Progenitor cell of endocrine pancreas (in vitro differentiated cells): ENCODE measurements at places on chromosomes 6 and 20. TPM values are rescaled to one million over a fixed set of nuclear protein-coding genes. Genes with fewer than 3 reads are reported as not detected.
A peak's percentile ranks its signal among the peaks of the same experiment; 100 is the strongest.

GRCh38 chr6:96621983-96622382 lies 59.1 kb downstream of the FHL5 start:
- DNase-seq = no peak

GRCh38 chr6:129342243-129342642 lies 367.7 kb downstream of the ARHGAP18 start:
- DNase-seq = no peak

GRCh38 chr6:56065408-56065807 lies 182.0 kb downstream of the COL21A1 start:
- no peak for DNase-seq

GRCh38 chr6:26033941-26034354 lies 53.3 kb upstream of the HFE start:
- no peak for DNase-seq

GRCh38 chr20:9068841-9069663 lies at the start of gene PLCB4:
PLCB4 (plus strand) TSS chr20:9069087; CDS start chr20:9307815, 238,728 bp downstream.
- peak; percentile 47 for DNase-seq

DNA sequence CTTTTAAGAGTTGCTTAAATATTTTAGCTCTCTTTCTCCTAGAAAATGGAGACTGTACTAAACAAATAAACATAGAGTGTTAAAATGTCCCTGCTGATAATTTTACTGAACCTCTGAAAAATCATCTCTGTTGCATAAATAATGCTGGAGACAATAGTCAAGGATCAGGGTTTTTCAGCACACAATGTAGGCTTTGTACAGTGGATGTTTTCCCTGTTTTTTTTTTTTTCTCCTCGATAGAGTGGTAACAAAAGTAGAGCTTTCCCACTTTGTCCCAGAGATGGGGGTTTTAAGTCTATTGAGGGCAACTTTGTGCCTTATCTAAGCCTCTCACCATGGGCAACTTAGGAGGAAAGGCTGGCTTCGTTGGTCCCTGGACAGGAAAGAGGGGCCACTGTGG lies 222.6 kb upstream of the HDDC2 start:
- no peak for DNase-seq

DNA sequence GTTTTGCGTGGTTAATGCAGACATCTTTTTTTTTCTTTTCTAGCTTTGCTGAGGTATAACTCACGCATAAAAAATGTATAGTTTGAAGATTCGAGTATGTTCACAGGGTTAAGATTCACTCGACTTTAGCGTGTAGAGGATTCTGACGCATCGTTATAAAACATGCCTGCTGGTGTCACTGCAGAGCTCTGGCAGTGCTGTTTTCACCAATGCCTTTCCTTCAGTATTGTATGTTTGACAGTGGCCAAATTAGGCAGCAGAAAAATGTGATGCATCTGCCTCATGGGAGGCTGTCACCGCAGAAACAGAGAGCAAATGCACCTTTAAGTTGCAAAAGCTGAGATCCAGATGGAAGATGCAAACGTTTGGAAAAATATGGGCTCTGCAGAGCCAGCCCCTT lies 18.0 kb upstream of the SIRPB2 start:
- DNase-seq = no peak

DNA sequence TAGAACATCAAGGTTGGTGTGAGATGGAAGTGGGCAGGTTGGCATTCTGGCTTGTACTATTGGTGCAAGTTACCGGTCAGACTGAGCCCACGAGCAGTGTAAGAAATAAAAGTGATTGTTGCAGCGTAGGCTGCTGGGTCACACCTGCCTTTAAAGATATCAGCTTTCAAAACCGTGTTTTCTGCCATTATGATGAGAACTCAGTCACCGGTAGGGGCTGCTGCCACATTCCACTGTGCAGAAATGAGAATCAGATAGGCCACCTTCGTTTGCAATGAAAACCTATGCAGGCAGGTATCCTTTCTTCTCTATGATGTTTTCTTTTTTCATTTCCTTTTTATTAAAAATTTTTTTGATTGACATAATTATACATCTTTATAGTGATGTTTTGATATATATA lies 168.5 kb downstream of the MYLK4 start:
- no peak for DNase-seq

GRCh38 chr6:150345781-150346180 lies 23.0 kb upstream of the IYD start:
- no peak for DNase-seq

DNA sequence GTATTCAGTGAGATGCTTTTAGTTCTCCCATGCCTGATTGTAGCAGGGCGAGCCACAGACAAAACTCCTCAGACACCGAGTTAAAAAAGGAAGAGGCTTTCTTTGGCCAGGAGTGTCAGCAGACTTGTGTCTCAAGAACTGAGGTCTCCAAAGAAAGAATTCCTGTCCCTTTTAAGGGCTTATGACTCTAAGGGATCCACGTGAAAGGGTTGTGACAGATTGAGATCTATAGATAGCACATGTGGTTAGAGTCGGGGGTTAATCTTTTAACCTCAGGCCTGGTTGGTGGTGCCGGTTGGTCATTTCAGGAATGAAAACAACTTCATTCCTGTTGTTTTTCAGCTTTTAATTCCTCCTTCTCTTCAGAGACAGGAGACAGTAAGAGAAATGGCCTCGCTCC lies 168.8 kb upstream of the GRIK2 start:
- DNase-seq = no peak

GRCh38 chr20:5528261-5528660 lies 211.5 kb upstream of the PROKR2 start:
- no peak for DNase-seq

DNA sequence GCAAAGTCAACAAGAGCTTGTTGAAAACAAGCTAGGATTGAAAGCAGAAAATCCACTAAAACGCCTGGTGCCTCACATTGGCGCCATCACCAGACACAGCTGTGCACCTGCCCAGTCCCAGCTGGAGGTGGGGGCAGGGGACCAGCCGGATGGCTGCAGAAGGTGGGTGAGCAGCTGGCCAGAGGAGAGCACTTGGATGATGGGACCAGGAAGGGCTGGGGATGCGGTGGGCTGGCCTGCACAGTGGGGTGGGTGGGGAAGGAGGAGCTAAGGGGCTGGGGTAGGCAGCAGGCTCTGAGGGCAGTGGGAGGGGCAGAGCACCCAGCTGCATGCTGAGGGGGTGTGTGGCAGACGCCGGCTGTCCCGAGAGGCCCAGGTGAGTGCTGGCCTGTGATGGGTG lies 7.1 kb downstream of the CABLES2 start:
- DNase-seq = no peak

GRCh38 chr20:62834967-62835730 lies 18.3 kb downstream of the COL9A3 start:
- DNase-seq = no peak

- no peak for DNase-seq
Observed at GRCh38 chr6:170232186-170233002, 58.5 kb downstream of the DLL1 start.

- no peak for DNase-seq
Observed at GRCh38 chr6:158026901-158027589, 45.4 kb downstream of the SYNJ2 start.

- no peak for DNase-seq
Observed at GRCh38 chr6:166815629-166816028, 140.7 kb downstream of the RNASET2 start.

GRCh38 chr6:37783025-37783855 lies 36.3 kb upstream of the ZFAND3 start:
- DNase-seq = no peak

- DNase-seq = no peak
Observed at GRCh38 chr6:31113861-31114540, 599 bp upstream of the PSORS1C1 start.

DNA sequence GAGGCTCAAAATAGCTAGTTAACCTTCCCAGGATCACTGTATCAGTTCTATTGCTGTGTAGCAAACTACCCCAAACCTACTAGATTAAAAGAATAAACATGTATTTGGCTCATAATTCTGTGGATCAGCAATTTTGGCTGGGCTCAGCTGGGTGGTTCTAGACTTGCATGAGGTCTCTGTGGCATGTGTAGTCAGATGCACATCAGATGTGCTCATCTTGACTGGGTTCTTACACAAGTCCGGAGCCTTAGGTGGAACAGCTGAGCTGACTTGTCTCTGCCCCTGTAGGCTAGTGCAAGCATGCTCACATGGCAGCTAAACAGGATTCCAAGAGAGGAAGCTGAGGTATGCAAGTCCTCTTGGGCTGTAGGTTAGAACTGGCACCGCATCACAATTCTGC lies 173.2 kb upstream of the PRND start:
- no peak for DNase-seq

- no peak for DNase-seq
Observed at GRCh38 chr6:169950558-169950957, 199.1 kb downstream of the ERMARD start.

GRCh38 chr20:47038566-47039560 lies 144.2 kb downstream of the EYA2 start:
- no peak for DNase-seq

GRCh38 chr20:36339646-36340592 lies 33.8 kb downstream of the DLGAP4 start:
- DNase-seq = no peak

- no peak for DNase-seq
Observed at GRCh38 chr6:72081871-72082270, 195.5 kb downstream of the RIMS1 start.

- no peak for DNase-seq
Observed at GRCh38 chr6:168598251-168599117, 157.5 kb downstream of the SMOC2 start.

- peak; percentile 54 for DNase-seq
Observed at GRCh38 chr20:884983-885952, 30.9 kb downstream of the ANGPT4 start.

DNA sequence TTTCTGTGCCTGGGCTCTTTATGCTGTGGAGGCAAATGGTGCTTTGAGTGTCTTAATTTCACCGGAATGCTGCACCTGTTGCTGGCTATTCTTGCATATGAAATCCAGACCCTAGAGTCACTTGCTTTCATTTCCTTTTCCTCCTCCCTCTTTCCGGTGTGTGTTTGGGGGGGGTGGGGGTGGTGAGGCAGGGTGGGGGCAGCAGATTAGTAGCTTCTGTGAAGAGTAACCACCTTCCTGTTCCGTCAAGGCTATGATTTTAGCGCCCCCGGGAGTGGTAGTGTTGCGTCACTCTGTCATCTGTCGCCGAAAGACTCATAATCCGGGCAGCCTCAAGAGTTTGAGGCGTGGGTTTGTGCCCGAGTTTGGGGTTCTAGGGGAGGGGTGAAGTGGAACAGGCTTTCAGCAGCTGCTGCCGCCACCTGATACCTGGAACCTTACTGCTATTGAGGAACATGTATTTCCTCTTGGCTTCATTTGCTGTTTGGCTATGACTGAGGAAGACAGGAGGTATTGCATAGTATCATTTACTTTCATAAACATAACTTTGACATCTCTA lies 49.1 kb downstream of the UTRN start:
- no peak for DNase-seq

- no peak for DNase-seq
Observed at GRCh38 chr20:64222851-64223525, 32.6 kb upstream of the PCMTD2 start.

DNA sequence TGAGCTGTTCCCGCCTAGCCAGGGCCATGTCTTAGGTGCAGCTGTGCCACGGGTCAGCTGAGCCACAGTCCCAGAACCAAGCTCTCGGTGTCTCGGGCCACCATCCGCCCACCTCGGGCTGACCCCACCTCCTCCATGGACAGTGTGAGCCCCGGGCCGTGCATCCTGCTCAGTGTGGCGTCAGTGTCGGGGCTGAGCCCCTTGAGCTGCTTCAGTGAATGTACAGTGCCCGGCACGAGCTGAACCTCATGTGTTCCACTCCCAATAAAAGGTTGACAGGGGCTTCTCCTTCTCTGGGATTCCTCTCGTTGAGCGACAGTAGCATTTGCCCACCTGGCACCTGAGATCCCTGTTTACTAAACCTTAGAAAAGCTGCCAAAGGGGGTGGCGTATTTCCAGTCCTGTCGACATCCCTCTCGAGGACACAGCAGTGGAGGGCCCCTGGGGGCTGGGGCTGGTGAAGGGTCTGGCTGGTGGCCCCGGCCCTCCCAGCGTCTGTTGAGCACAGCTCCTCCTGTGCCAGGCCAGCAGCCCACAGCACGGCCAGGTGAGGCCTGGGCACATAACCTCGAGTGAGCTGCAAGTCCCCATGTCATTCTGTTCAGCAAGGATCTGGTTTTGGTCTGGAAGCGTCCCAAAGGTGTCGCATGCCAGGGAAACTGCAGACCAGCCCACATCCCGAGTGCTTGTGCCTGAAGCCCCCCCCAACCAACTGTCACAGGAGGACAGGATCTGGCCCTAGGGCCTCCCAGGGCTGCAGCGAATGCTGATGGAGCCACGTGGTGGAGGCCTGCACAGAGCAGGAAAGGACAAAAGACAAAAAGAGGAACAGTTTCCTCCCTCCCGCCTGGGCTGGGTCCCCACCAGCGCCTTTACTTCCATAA lies 21.2 kb upstream of the PYGB start:
- DNase-seq = no peak

- DNase-seq = no peak
Observed at GRCh38 chr20:16542477-16542876, 30.8 kb downstream of the KIF16B start.

DNA sequence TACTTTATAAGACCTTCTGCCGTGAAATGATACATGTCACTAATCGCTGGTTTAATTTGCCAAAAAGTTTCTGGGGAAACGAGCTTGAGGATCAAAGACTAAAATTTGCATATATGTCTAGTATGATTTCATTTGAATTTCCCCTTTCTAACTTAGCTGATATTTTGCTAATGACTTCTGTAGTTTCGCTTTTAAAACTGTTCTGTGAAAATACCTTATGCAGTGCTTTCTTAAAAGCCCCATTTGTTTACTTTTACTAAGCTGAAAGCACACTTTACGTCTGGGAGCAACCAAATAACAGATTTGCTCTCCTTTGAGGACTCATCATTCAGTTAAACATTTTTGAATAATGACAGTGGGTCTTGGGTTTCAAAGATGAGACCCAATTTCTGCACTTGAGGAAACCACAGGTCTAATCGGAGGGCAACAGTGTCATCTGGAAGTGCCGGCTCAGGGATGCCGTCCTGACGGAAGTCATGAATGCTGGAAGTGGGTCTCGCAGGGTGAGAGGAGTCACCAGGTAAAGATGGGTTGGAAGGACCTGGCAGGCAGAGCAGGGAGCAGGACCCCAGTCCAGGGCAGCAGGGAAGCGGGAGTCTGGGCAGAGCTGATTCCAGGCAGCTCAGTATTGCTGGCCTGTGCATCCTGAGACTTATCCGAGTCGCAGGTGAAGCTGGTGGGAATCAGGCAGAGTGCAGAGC lies 33.2 kb downstream of the PLEKHG1 start:
- no peak for DNase-seq

The TTLL9 gene
- 2.4 TPM in 2 replicates for total RNA-seq

The CHD6 gene
- total RNA-seq = 114 and 124 TPM in 2 replicates

The FBXO9 gene
- 84.7 and 85.7 TPM in 2 replicates for total RNA-seq

The PSORS1C2 gene
- total RNA-seq = not detected in 2 replicates

The ISM1 gene
- total RNA-seq = 0.36 and 0.73 TPM in 2 replicates

The OR2J3 gene
- total RNA-seq = not detected in 2 replicates

The TAGAP gene
- total RNA-seq = not detected in 2 replicates

The KCNB1 gene
- 0.98 and 1.8 TPM in 2 replicates for total RNA-seq

The ZSCAN23 gene
- 21.4 and 22.6 TPM in 2 replicates for total RNA-seq

The CRIP3 gene
- total RNA-seq = 2.3 and 2.4 TPM in 2 replicates

The FHL5 gene
- total RNA-seq = not detected in 2 replicates

The PNPLA1 gene
- total RNA-seq = not detected in 2 replicates
